ENCODE measurements at places on chromosomes 4 and X.
A peak's percentile ranks its signal among the peaks of the same experiment; 100 is the strongest.

GRCh38 chrX:48493890-48494364 is 14.9 kb upstream of the PORCN start:
- H3K4me1 ChIP-seq, result no peaks in the 10 kb centered on the region
- H3K4me3 ChIP-seq, result no peak overlapping the region
- no peak overlapping the region for H3K27ac ChIP-seq
- DNase-seq, result peak; percentile 34
- H3K27me3 ChIP-seq, result peaks cover 22% of the 10 kb centered on the region
- H3K36me3 ChIP-seq, result no peaks in the 10 kb centered on the region

DNA sequence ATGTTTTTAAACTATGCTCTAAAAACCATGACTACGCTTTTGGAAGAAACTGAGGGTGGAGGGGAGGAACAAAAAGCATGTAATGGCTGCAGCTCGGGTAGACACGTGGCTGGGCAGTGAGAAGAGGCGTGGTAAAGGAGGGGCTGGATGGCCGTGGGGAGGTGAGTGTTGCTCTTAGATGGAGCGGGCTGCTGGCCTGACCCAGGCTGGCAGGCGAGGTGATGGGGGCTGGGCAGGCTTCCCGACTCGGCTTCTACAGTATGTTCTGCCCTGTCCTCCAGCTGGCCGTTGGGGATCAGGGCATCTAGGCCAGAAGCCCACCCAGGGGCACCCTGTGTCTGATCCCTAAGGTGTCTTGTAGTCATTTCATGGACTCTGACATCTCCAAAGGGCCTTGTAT is 60.7 kb downstream of the EFHC2 start:
- H3K4me1 ChIP-seq, result no peaks in the 10 kb centered on the region
- H3K27ac ChIP-seq, result no peak overlapping the region
- DNase-seq, result no peak
- no peak overlapping the region for H3K4me3 ChIP-seq

DNA sequence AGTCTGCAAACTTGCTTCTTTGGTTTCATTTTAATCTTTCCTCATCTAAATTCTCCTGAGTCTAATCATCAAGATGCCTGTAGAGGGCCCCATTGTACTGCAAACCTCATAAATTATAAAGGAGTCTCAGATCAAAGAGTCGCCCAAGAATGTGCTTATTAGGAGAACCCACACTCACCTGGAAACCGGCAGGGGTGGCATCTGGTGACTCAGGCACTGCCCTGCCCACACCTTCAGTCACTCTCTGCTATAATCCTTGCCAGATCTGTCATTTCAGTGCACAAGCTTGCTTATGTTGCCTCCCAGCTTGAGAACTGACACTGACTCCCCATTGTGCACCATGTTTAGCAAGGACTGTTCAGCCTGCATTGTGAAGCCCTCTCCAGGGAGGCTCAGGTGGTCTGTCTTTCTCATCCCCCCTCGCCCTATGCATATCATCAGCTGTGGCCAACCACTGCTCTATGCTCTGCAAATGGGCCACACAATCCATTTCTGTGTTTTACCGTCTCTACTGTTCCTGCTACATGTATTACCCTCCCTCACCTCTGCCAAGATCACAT is 12.4 kb downstream of the EPGN start:
- H3K27ac ChIP-seq, result no peak overlapping the region
- peak; percentile 38 for DNase-seq
- no peaks in the 10 kb centered on the region for H3K36me3 ChIP-seq

- no peak overlapping the region for H3K4me3 ChIP-seq
- H3K27me3 ChIP-seq, result no peaks in the 10 kb centered on the region
- H3K27ac ChIP-seq, result no peak overlapping the region
- H3K36me3 ChIP-seq, result no peaks in the 10 kb centered on the region
- no peak for DNase-seq
Measured at GRCh38 chrX:148535639-148536038, 35.2 kb downstream of the AFF2 start.

DNA sequence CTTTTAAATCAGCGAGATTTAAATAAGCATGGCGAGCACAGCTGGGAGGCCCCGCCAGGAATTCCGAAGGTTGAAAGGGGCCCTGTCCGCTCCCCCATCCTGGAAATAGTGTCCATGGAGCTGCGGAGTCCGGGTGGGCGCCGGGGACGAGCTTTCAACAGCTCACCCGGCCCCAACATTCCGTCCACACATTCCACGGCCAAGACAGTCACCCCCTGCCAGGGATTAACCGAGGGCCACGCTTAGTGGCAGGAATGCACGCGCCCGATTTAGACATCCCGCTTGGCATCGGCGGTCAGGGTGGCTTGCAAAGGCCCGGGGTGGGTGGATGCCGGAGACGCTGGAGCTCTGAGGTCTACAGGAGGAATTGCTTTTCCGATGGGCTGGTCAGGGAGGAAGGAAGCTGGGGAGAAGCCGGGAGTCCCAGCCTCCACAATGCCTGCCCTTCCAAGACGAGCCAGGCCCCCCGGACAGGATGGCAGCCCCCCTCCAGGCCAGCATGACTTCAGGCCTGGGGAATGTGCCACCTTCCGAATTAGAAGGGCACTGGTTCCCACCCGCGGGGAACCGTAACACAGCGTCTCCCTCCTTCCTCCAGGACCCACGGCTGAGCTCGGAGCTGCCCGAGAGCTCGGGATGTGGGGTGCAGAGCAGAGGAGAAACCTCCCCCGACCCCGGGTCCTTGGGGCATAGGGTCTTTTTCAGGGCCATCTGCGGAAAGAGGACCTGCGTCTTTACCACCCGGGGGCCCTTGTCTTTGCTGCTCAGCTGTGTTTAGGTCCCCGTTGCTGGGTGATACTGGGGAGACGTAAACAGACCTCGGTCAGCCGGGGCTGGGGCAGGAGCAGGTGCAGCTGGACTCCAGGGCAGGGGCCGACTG is 26.9 kb upstream of the PPP2R3B start:
- H3K36me3 ChIP-seq, result peaks cover 6% of the 10 kb centered on the region
- H3K27ac ChIP-seq, result no peak overlapping the region
- DNase-seq, result no peak
- H3K4me1 ChIP-seq, result no peaks in the 10 kb centered on the region
- peaks cover 11% of the 10 kb centered on the region for H3K27me3 ChIP-seq

DNA sequence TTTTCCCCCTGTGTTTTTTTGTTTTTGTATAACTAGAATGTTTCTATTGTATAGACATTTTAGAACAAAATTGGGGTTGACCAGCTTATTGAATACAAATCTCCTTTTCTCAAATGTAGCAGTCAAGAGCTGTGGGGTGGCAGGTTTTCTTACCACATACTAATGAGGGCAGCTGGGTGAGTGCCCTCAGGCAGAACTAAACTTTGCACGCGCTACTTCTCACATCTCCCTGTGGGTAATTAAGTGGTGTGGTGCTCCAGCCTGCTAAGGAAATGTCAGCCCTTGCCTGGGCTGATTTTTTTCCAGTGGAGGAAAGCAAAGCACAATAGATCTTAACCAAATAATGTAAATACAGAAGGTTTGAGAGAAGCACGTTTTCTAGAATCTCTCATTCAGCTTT is 717.6 kb upstream of the TENM3 start:
- no peaks in the 10 kb centered on the region for H3K27me3 ChIP-seq
- H3K4me1 ChIP-seq, result no peaks in the 10 kb centered on the region
- DNase-seq, result no peak
- H3K4me3 ChIP-seq, result no peak overlapping the region
- H3K27ac ChIP-seq, result no peak overlapping the region

- no peaks in the 10 kb centered on the region for H3K36me3 ChIP-seq
- H3K27ac ChIP-seq, result no peak overlapping the region
- no peaks in the 10 kb centered on the region for H3K27me3 ChIP-seq
- H3K4me3 ChIP-seq, result no peak overlapping the region
Measured at GRCh38 chrX:18286322-18286831, 65.7 kb upstream of the BEND2 start.

- no peaks in the 10 kb centered on the region for H3K36me3 ChIP-seq
- no peaks in the 10 kb centered on the region for H3K27me3 ChIP-seq
- no peak for DNase-seq
- no peaks in the 10 kb centered on the region for H3K4me1 ChIP-seq
- H3K27ac ChIP-seq, result no peak overlapping the region
- H3K4me3 ChIP-seq, result no peak overlapping the region
Measured at GRCh38 chrX:29215251-29215650, 628.0 kb downstream of the IL1RAPL1 start.

- H3K27me3 ChIP-seq, result no peaks in the 10 kb centered on the region
- no peak overlapping the region for H3K4me3 ChIP-seq
- no peak overlapping the region for H3K27ac ChIP-seq
- no peak for DNase-seq
- no peaks in the 10 kb centered on the region for H3K4me1 ChIP-seq
Measured at GRCh38 chr4:4720646-4721045, 138.8 kb upstream of the MSX1 start.

- H3K4me1 ChIP-seq, result no peaks in the 10 kb centered on the region
- no peak overlapping the region for H3K4me3 ChIP-seq
- H3K27me3 ChIP-seq, result peaks cover 4% of the 10 kb centered on the region
- H3K27ac ChIP-seq, result no peak overlapping the region
Measured at GRCh38 chrX:108299101-108299591, 139.1 kb downstream of the COL4A6 start.

GRCh38 chr4:44777115-44777514 is 50.8 kb upstream of the GNPDA2 start:
- no peaks in the 10 kb centered on the region for H3K36me3 ChIP-seq
- H3K4me3 ChIP-seq, result no peak overlapping the region
- no peaks in the 10 kb centered on the region for H3K4me1 ChIP-seq
- no peak for DNase-seq
- H3K27me3 ChIP-seq, result no peaks in the 10 kb centered on the region
- no peak overlapping the region for H3K27ac ChIP-seq
